Fibroblast of gingiva (primary cell): ENCODE measurements at places on chromosomes 2 and 18.

DNA sequence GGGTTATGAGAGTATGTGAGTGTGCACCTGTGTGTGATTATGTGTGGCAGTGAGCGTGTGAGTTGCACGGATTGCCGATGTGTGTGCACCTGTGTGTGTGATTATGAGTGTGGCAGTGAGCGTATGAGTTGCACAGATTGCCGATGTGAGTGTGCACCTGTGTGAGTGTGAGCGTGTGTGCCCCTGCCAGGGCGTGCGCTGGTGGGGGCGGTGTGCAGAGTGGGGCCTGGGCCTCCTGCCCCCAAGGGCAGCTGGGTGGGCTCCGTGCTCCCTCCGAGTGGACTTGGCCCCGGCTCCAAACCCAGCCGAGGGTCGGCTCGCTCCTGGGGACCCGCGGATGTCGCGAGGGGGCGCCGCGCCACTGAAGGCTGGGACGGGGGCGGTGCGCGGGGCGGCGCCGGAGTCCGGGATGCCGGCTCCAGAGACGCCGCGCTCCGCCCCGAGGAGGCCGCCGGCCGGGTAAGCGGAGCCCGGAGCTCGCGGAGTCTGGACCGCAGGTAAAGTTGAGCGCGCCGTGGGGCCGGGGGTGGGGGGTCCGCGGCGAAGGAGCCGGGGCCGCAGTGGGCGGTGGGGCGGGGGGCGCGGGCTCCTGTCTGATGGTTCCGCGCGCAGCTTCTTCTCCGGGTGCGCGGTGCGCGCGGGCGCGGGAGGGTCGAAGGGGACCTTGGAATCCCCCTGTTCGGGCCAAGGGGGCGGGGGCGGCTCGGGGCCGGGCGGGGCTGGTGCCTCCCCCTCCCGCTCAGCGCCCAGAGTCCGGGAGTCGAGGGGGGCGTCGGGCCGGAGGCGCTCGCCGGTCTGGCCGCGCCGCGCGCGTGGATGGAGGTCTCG, at the start of gene KCNG2:
KCNG2 (plus strand) TSS at position 421 of the 828 bp plus-strand sequence. CDS start 65,730 bp downstream, outside the sequence.
- DNase-seq, result peak; percentile 19

GRCh38 chr2:189285962-189286645, 106.5 kb upstream of the COL5A2 start:
- DNase-seq, result peak; percentile 90

- DNase-seq, result no peak
Measured at GRCh38 chr2:213248637-213249036, 35.6 kb upstream of the SPAG16 start.

DNA sequence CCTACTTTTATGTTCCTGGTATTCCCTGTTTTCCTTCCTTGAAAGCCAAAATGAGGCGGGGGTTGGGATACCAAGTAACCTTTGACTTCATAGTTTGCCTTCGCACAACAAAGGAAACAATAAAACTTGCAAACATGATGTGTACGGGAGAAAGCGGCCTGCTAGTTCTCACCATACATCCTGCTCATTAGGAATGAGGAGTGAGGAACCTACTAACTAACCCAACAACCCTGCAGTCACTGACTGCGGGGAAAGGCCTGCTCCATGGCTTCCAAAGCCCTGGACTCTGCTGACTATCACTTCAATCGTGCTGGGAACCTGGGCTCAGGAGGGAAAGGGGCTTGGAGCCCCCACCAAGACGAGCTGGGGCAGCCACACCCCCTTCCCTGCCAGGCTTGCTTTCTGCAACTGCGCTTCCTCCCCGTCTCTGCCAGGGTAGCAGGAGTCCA, 24.2 kb downstream of the RPL31 start:
- DNase-seq, result no peak

- DNase-seq, result no peak
Measured at GRCh38 chr2:128026448-128027277, 1.2 kb downstream of the SAP130 start.

DNA sequence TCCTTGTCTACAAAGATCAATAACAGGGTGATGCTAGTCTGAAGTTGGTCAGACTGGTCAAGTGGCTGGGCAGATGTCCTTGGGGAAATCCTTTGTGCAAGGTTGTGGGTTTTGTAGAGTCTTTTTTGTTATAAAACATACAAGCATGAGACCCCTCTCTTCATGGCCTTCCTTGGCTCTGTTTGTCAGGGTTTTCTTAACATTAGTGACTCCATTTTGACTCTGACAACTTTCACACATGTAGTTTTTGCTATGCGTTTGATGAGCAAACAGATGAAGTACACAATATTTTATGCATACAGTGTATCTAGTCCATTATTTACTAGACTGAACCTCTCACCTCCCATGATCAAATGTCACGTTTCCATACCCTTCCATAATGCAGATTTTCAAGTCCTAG, 151.2 kb upstream of the KLF7 start:
- no peak for DNase-seq

- no peak for DNase-seq
Measured at GRCh38 chr18:46010676-46011075, 43.5 kb upstream of the EPG5 start.

DNA sequence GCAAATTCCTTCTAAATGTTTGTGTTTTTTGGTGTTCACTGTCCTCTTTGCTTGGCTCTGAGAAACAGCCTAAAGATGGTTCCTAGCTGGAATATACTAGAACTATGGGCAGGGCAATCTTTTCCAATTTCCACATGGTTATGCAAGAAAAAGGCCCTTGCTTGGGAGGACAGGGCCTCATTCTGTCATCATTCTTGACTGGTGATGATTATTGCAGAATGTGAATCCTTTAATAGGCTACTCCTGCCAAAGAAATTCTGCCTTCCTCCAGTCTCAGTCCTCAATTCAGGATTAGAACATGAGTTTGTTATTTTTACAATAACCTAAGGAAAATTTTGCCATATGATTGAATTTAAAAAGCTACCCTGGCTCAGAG, 218.7 kb downstream of the HNMT start:
- peak; percentile 57 for DNase-seq

DNA sequence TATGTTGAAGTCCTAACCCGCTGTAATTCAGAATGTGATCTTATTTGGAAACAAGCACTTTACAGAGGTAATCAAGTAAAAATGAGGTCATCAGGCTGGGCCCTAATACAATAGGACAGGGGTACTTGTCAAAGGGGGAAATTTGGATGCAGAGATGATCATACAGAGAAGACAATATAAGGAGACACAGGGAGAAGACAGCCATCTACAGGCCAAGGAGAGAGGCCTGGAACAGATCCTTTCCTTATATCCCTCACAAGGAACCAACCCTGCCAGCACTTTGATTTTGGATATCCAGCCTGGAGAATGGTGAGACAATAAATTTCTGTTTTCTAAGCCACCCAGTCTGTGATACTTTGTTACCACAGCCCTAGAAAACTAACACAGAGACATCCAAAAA, 104.3 kb downstream of the METTL4 start:
- no peak for DNase-seq

DNA sequence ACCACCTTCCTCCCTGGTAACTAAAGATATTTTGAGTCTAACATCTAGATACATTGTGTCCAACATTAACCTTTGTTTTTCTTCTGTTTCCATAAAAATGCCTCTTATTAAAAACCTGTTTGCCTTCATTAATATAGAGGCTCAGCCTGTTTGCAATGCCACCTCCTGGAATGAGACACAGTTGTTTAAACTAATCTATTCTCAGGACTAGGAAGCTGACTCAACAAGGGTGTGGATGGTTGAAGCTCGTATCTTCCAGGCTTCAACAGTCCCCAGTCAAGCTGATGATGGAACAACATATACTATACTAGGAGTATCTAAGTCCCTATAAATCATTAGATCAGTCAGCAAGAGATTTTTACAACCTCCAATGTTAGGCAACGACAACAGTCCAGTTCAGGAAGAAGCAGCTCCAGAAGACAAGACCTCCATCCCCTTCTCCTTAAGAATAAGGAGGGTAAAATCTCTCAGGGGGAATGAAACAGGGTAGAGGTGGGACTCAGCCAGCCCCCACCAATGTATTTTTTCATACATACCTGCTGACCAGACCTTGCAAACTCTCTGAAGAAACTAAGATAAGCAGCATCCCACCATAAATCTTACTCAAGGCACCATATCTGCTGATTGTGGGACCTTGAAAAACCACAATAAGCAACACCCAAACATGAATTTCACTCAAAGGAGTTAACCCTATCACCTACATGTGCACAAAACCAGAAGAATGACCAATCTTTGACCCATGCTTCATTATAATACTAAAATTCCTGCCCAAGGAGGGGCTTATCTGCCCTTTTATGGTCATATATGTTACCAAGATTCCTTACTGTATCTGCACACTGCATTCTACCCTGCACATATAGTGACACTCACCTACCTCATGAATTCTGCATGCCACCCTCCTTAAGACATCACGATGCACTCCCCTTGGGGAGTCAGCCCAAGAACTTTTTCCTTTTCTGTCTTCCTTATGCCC, 21.4 kb downstream of the ZNF24 start:
- DNase-seq, result no peak

DNA sequence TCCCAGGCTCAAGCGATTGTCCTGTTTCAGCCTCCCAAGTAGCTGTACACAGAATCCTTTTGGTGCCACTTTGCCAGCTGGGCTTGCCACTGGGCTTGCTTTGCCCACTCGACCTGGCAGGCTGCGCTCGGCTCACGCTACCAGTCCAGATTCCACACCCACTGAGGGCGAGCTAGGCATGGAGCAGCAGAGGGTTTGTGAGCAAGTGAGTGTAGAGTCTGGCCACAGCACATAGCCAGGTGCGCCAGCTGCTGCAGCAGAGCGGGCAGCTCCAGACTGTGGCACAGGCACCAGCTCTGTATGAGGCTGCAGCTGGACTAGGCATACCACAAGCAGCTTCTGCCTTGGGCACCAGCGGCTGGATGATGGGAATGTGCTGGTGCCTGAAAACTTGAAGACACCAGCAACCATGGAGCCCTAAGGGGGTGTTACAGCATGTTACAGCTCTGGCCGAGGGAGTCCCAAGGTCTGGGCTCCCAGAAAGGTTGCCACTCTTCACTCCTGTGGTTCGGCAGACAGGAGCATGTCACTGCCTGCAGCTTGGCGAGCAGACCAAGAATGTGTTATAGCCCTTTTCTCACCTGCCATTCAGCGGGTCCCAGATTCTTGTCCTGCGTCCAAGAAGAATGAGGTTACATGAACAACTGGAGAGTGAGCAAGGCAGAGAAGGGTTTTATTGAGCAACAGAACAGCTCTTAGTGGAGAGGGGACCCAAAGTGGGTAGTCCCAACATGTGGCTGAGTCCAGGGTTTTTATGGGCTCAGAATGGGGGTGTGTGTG, 12.9 kb downstream of the SMARCAL1 start:
- no peak for DNase-seq

- no peak for DNase-seq
Measured at GRCh38 chr2:157413326-157414035, 30.4 kb downstream of the CYTIP start.

GRCh38 chr18:543447-544078, 36.6 kb upstream of the CETN1 start:
- DNase-seq, result no peak

- DNase-seq, result no peak
Measured at GRCh38 chr2:240591226-240591625, 4.7 kb downstream of the CAPN10 start.

DNA sequence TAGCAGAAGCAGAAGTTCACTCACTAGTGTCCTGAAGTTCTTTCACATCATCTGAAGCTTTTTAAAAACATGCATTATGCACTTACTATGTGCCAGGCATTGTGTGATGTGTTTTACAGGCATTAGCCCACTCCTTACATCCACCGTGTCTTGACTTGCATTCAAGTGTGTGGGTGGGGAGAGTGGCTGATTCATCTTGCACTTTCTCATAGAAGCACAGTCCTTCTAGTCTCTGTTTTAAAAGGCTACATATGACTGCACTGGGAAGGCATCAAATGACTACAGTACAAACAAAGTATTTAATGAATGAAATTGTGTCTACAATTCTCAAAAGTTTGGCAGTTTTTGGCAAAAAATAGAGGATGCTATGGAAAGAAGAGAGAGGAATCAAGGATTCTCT, 21.6 kb upstream of the DSC3 start:
- no peak for DNase-seq

DNA sequence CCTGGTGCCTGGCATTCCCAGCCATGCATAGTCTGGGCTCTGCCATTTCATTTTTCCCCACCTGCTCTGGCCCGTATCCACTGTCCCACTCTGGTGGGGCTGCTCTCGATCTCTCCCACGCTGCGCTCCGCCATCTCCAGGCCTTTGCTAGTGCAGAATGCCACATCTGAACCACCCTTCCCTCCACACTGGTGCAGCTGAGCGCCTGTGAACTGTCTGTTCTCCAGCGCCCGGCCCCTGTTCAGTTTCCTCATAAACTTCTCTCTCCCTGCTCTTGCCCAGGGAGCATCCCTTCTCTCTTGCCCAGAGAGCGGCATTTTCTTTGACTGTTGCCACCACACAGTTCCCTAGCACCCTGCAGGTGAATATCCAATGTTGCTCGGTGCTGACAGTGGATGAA, 21.5 kb downstream of the POMC start:
- no peak for DNase-seq

DNA sequence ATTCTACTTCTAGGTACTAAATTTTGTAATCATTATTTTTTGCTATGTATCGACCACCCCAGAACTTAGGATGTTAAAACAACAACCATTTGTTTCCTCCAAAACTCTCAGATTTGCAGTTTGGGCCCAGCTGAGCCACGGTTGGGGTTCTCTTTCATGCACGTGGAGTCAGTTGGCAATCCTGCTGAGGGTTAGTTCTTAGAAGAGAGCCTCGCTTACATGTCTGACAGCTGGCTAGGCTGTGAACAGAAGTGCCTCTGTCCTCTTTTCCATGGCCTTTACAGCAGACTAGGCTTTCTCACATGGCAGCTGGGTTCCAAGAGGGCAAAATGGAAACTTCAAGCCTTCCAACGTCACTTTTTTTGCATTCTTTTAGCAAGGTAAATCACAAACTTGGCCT, 9.3 kb upstream of the RGPD4 start:
- DNase-seq, result no peak

DNA sequence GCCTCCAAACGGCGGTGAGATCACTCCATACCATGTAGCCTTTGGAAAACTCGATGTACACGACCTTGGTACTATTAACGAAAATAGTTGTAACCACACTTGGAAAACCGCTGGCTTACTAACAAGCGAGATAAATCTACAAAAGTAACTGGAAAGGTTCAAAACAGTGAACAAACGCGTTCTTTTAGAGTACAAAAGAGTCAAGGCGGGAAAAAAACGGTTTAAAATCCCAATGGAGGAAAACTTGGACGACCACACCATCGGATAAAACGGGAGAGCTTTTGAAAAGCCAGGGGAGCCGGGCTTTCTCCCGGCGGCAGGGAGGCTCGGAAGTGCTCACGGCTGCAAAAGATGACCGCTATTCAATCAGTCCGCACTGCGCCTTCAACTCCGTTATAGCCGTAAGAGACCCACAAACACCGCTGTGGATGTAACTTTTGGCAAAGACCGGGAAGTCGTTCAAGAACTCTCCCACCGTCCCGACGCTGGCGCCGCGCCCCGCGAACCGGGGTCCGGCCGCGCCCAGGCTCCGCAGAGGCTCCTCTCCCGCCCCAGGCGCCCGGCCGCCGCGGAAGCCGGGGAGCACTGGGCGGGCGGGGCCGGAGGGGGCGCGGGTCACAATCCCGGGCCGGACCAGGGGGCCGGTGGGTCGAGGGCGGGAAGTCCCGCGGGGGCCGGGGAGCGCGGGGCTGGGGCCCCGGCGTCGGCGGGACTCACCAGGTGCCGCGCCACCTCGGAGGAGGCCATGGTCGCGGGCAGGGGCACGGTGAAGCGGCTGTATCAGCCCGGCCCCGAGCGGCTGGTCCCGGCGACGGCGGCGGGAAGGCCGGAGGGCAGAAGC, 465 bp downstream of the SEPTIN10 start:
- DNase-seq, result peak; percentile 64

- DNase-seq, result no peak
Measured at GRCh38 chr2:24121469-24121868, 1.7 kb downstream of the PFN4 start.
